ENCODE measurements at places on chromosomes 4 and X. TPM values are rescaled to one million over a fixed set of nuclear protein-coding genes. Genes with fewer than 3 reads are reported as not detected.

- H3K4me3 ChIP-seq = no peak overlapping the region
- DNase-seq = no peak
- H3K36me3 ChIP-seq = no peaks in the 10 kb centered on the region
- H3K27ac ChIP-seq = no peak overlapping the region
- no peaks in the 10 kb centered on the region for H3K27me3 ChIP-seq
Measured at GRCh38 chrX:150968862-150969720, 14.0 kb upstream of the HMGB3 start.

GRCh38 chr4:167541286-167541685 lies 307.0 kb upstream of the SPOCK3 start:
- no peaks in the 10 kb centered on the region for H3K36me3 ChIP-seq
- no peak overlapping the region for H3K27ac ChIP-seq
- H3K4me1 ChIP-seq = no peaks in the 10 kb centered on the region
- no peaks in the 10 kb centered on the region for H3K27me3 ChIP-seq

DNA sequence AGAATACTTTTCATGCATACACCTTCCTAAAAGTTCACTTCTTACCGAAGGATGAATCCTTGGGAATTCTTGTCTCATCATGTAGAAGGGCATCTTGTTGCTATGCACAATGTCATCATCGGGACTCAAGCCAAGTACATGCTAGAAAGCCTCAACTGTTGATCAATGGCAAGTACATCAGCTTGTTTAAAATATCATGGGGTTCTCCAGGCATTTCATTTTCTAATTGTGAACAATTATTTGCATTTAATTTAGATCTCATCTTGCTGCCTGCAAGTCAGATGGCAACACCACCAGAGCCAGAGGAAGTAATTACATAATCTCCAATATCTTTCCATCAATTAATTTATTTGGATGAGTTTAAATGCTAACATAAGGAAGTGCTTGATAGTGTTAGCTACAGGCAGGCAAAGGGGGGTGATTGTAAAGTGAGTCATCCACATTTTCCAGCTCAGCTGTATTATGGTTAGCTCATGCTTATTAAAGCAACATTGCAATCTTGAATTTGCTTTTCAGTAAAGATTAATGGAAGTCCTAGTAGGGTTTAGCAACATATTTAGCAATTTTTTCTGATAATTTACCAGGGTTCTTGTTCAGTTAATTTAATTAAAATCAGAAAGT lies 356.5 kb downstream of the CBLL2 start:
- peaks cover 26% of the 10 kb centered on the region for H3K4me1 ChIP-seq
- no peaks in the 10 kb centered on the region for H3K36me3 ChIP-seq
- no peak overlapping the region for H3K4me3 ChIP-seq

- H3K4me1 ChIP-seq = peaks cover 9% of the 10 kb centered on the region
- no peaks in the 10 kb centered on the region for H3K27me3 ChIP-seq
Measured at GRCh38 chr4:41024556-41025491, 189.5 kb downstream of the APBB2 start.

DNA sequence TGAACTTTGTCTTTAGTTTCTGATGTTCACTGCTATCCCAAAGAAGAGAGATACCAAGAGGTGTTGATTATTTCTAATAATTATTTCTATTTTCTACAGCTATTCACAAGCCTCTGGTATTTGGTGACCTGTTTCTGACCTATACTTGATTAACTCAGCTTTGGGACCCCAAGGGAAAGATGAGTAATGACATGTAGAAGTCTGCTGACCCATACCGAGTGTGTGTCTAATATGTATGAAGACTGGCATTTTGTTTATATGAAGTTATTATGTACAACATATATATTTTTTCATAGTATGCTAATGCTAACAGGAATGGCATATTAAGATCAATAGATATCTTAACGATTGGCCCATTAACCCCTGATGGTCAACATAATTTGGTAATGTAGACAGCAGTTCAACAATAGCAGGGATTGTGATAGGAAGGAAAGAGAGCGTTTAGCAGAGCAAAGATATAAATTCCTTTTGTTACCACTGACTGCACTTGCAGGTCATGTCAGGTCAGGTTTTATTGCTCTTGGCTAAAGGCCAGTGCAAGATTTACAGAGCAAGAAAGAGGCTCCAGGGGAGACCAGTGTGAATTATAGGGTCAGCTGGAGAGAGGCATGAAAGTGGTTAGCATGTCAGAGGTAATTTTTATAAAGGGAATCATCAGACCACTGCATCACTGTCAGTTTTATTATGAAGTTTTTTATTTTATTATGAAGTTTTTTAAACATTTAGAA lies 94.7 kb upstream of the DIPK2B start:
- H3K27ac ChIP-seq = no peak overlapping the region
- peaks cover 7% of the 10 kb centered on the region for H3K4me1 ChIP-seq
- H3K4me3 ChIP-seq = no peak overlapping the region
- no peak for DNase-seq
- no peaks in the 10 kb centered on the region for H3K36me3 ChIP-seq

Gene KCNIP4
- 0.55 TPM for total RNA-seq

Gene BST1
- total RNA-seq = 0.54 TPM

Gene UNC5C
- 0.70 TPM for total RNA-seq
